ENCODE measurements at places on chromosomes 3 and 15.
A peak's percentile ranks its signal among the peaks of the same experiment; 100 is the strongest.

DNA sequence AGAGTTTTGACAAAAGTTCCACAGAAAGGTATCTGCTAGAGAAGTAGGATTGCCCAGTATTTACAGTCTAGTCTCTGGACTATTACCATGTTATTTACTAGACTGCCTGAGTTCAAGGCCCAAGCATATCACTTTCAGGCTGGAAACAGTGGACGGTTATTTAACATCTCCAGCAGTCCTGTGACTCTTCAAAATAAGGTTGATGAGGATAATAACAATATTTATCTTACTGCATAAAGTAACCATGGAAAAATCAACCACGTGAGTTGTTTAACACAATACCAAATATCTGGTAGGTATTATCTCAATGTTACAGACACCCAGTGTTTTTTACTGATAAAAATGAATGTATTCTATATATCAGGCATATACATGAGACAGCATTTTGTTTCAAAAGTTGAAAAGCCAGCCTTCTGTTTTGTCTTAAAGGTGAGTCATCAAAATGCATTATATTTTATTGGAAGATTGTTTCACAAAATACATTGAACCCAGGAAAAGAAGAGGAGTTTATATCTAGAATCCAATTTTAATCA is 535.8 kb downstream of the TBL1XR1 start:
- no peak for DNase-seq

DNA sequence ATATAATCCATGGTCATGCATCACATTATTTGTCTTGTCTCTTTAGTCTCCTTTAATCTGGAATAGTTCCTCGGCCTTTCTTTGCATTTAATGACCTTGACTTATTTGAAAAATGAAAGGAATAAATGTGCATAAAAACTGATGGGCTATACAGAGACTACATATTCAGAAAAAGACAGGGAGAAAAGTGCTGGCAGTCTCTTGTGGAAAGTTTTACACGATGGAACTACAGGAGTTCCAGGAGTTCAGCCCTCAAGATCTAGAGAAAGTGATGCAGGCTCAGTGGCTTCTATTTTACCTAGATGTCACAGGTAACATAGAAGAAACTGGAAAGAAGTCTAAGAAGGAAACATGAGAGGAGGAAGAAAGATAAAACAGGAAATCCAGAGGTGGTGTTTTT is 7.6 kb upstream of the ABTB1 start:
- no peak for DNase-seq

- DNase-seq, result no peak
These were observed 7.0 kb downstream of the SNAP23 start for GRCh38 chr15:42502477-42502876.

DNA sequence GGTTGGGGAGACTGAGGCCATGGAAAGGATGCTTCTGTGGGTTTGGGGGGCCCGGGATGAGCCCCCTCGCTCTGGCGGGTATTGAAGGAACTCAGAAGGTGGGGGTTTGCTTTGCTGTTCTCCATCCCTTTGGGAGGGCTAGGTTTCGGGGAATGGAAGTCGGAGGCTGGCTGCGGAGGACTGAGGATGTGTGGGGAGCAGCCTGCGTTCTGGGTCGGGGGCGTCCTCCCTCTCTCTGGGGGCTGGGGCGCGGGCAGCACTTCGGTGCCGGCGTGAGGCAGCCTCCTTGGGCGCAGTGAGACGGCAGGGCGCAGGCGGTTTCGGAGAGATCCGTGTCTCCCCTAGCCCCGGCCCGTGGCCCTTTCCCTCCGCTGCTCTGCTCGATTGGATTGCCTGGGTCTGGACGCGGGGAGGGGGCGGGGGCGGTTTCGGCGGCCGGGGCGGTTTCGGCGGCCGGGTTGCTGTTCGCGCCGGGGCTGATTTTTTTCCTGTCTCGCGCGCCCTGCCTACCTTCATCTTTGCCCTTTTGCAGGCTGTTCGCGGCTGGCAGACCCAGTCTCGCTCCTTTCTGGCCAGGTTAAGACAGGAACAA is 1.4 kb downstream of the PTPRG start:
- no peak for DNase-seq

- DNase-seq, result no peak
These were observed 5.1 kb upstream of the BFSP2 start for GRCh38 chr3:133394561-133395311.

DNA sequence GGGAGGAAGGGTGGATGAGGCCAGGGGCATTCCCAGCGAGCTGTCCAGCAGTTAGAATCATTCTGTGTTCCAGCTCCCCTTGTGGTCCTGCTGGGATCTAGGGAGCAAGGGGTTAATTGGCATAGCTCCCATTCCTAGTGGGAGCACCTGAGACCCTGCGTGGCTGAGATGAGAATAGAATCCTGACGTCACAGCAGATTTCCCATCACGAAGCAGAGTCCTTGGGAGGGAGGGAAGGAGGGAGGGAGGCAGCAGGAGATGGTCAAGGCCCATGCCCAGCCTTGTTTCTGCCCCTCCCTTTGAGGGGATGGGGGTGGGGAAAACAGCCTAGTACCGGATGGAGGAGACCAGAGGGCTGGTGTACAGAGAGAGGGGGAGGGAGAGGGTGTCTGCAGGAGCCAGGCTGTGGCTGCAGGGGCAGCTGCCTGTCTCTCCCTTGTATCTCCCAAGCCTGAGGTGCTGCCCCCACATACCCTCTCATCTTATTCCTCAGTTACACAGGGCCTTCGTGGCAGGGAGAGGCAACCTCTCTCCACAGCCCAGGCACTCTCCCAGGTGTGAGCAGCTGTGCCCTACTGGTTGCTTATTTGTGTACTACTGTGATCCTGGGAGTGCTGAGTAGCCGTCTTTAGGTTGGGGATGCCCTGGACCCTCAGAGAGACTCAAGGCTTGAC is 5.4 kb downstream of the TYRO3 start:
- no peak for DNase-seq

DNA sequence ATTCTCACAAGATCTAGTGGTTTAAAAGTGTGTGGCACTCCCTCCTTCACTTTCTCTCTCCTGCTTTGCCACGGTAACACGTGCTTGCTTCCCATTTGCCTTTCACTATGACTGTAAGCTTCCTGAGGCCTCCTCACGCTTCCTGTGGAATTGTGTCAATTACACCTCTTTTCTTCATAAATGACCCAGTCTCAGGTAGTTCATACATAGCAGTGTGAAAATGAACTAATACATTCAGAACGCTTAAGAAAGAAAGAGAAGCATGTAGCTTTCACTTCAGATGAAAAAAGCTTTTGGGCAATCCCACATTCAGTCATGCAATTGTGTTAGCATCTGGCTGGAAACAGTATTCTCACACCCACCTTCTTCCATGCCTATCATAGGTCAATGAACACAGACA is 24.4 kb downstream of the P3H2 start:
- DNase-seq, result no peak

- no peak for DNase-seq
These were observed 278.4 kb downstream of the MFSD1 start for GRCh38 chr3:159080256-159080655.

GRCh38 chr3:30183421-30183820 is 423.0 kb upstream of the TGFBR2 start:
- no peak for DNase-seq

DNA sequence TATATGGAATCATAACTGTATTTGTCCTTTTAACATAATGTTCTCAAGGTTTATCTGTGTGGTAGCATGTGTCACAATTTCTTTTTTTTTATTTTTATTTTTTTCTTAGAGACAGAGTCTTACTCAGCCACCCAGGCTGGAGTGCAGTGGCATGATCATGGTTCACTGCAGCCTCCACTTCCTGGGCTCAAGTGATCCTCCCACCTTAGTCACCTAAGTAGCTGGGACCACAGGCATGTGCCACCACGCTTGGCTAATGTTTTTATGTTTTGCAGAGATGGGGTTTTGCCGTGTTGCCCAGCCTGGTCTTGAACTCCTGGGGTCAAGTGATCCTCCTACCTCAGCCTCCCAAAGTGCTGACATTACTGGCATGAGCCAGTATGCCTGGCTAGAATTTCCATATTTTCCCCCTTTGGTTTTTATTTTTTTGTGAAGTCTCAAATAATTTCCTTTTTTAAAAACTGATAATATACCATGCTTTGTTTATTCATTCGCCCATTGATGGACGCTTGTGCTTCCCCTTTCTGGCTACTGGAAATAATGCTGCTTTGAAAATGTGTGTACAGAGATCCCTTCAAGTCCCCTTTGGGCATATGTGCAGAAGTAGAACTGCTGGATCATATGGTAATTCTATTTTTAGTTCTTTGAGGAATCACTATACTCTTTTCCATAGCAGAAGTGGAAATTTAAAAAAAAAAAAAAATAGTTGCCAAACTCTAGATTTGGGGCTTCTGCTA is 28.4 kb downstream of the TMEM40 start:
- no peak for DNase-seq

DNA sequence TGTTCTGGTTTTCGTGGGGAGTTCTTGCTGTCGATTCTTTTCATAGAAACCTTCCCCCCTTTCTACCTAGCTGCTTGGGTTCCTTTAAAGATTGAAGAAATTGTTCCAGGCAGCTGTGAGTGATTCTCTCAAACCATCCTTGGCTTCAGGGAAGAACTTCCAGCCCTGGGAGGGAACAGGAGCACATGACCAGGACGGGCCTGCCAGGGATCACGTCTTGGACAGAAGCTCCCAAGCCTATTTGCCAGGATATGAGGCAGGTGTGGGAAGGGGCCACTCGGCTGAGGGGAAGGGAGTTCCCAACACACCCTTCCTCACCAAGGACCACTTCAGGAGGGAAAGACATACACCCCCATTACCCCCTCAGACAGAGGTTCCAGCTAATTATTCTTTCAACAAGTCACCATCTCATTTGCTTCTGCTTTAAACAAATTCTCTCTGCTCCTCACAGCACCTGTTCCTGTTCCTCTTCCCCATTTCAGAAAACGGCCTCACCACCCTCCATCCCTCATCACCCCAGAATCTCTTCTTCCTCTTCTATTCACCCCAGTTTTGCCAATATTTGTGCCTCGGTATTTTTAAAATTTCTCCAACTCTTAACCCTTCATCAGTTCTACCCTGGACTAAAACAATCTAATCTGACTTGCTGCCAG is 62.5 kb downstream of the WHAMM start:
- DNase-seq, result no peak

- DNase-seq, result no peak
These were observed 34.6 kb downstream of the SRPRB start for GRCh38 chr3:133840055-133840737.

GRCh38 chr3:72310419-72311380 is 525.8 kb upstream of the PROK2 start:
- peak; percentile 8 for DNase-seq

DNA sequence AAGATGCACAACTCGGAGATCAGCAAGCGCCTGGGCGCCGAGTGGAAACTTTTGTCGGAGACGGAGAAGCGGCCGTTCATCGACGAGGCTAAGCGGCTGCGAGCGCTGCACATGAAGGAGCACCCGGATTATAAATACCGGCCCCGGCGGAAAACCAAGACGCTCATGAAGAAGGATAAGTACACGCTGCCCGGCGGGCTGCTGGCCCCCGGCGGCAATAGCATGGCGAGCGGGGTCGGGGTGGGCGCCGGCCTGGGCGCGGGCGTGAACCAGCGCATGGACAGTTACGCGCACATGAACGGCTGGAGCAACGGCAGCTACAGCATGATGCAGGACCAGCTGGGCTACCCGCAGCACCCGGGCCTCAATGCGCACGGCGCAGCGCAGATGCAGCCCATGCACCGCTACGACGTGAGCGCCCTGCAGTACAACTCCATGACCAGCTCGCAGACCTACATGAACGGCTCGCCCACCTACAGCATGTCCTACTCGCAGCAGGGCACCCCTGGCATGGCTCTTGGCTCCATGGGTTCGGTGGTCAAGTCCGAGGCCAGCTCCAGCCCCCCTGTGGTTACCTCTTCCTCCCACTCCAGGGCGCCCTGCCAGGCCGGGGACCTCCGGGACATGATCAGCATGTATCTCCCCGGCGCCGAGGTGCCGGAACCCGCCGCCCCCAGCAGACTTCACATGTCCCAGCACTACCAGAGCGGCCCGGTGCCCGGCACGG is 991 bp downstream of the SOX2 start:
- no peak for DNase-seq

DNA sequence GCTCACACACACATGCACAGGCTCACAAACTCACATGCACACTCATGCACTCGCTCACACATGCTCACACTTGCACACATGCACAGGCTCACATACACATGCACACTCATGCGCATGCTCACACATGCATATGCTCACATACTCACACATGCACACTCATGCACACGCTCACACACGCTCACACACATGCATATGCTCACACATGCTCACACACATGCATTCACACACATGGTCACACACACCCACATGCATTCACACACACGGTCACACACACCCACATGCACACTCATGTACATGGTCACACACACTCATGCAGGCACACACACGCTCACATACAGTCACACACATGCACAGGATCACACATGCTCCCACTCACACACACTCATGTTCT is 132.8 kb upstream of the SMAD3 start:
- no peak for DNase-seq

- no peak for DNase-seq
These were observed 192.6 kb upstream of the PRICKLE2 start for GRCh38 chr3:64417816-64418215.

- DNase-seq, result no peak
These were observed 206.0 kb upstream of the WNT5A start for GRCh38 chr3:55692957-55693558.

DNA sequence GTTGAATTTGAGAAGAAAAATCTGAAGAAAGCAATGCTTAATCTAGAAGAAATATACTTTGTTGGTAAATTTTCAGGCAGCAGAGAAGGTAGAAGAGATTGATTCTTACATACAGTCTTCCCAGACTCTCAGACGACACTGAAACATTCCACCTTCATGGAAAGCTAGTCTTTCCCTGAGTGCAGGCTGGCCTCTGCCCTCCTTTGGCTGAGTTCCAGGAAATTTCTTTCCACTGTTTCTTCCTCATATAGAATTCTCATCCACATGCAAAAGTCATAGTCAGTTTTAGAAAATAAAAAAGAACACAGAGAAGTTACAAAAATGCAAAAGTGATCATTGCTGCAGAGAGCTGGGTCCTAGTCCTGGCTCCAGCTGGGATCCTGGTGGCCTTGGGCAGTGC is 142.5 kb upstream of the PRR23C start:
- no peak for DNase-seq

- no peak for DNase-seq
These were observed 49.7 kb downstream of the PDHB start for GRCh38 chr3:58383904-58384303.

DNA sequence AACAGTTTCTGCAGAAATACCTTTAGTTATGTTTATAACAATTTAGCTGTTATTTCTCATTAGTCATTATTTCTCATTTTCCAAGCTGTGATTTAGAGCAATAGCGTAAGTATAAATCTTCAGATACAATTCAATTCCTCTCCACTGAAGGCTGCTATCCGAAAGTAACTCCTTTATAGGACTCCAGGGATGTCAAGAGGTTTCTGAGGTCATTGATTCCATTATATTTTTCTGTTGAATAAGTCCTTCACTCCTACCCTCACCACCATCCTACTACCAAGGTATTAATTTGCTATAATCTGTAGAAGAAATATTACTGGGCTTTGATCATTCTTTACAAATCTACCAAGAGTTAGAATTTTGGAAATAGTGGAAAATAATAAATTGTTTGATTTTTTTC is 285.7 kb downstream of the CADM2 start:
- no peak for DNase-seq

GRCh38 chr15:36696196-36696595 is 116.8 kb downstream of the CDIN1 start:
- no peak for DNase-seq

- DNase-seq, result no peak
These were observed 29.2 kb downstream of the POLG start for GRCh38 chr15:89305395-89305794.
